ENCODE measurements at places on chromosomes 1 and 21.

- DNase-seq = no peak
These were observed 6.7 kb upstream of the CDK11A start for GRCh38 chr1:1730870-1731269.

DNA sequence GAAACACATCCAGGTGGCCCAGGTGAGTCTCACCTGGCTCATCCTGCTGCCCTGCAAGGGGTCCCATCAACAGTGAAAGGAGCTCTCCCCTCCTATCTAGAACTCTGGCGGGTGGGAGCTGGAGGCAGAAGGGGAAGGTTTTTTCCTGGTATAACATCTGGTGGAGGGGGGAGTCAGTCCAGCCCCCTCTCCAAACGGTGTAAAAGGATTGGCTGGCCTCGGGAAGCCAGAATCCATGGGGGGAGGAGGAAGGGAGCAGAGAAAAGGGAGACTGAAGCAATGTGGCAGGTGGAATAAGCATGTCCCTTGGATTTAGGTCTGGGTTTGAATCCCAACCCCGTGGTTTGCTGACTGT is 1.2 kb upstream of the CAMK2N1 start:
- no peak for DNase-seq

DNA sequence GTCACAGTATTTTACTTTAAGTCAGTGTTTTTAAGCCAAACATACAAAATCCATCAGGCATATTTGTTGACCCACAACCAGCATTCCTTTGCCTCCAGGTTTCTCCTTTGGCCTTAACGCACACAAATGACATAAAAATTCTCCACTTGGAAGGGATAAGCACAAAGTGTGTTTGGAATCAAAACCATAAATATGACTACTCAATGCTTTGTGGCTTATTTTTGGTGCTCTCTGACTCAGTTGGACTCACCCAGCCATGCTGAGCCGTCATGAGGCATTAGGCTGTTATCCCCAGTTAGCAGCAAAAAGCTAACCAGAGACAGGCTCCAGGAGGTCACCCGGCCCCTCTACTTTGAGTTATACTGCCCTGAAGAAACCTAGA is 948 bp downstream of the PRUNE1 start:
- DNase-seq = no peak

- DNase-seq = no peak
These were observed 74.6 kb downstream of the DISP1 start for GRCh38 chr1:222889440-222889839.

GRCh38 chr1:38117444-38117887 is 70.9 kb upstream of the POU3F1 start:
- no peak for DNase-seq

DNA sequence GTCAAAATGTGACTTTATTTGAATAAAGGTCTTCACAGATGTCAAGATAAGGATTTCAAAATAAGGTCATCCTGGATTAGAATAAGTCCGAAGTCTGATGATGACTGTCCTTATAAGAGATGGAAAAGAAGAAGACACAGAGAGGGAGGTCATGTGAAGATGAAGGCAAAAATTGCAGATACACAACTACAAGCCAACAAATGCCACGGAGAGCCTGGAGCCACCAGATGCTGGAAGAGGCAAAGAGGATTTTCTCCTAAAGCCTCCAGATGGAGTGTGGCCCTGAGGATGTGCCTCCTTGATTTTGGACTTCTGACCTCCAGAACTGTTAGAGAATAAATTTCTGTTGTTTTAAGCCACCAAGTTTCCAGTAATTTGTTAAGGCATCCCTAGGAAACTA is 31.2 kb downstream of the SLAMF1 start:
- DNase-seq = no peak

DNA sequence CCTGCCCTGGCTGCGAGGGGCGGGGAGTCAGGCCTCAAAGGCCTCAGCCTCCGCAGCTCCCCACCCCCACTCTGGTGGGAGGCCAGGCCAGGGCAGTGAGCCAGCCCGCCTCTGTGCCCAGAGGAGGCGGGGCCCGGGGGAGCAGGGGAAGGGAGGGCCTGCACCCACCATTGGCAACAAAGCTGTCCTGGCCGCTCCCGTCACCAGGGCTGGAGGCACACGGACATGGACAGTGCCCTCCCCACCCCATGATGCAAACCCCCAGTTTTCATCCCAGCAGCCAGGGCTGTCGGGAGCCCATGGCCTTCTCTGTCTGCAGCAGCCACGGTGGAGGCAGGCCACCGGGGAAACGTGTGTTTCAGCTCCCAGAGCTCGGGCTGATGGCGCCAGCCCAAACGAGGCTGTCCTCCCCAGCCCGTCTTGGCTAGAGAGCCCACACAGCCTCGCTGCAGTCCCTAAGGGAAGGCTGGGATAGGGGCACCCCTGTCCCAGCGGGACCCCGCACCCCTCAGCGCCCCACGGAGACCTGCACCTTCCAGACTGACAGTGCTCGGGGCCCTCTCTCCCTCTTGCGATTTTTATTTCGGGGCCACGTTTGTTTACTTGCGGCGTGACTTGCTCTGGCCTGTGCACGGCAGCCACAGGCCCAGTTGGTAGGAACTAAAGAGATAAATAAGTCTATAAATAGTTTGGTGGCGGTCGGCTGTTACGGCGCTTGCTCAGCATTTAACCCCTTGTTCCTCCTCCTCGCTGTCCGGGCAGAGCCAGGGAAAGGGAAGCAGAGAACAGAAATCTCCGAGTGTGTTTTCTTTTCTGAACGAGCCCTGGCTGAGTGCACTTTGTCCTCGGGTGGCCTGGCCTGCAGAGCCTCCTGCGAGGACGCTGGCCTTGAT is 101.8 kb downstream of the PRDM16 start:
- no peak for DNase-seq

- DNase-seq = no peak
These were observed 170.3 kb downstream of the RGS7 start for GRCh38 chr1:241186716-241187115.

- DNase-seq = no peak
These were observed 1.6 kb downstream of the CD247 start for GRCh38 chr1:167516404-167517388.

GRCh38 chr1:210695026-210695425 is 366.3 kb downstream of the HHAT start:
- DNase-seq = no peak

DNA sequence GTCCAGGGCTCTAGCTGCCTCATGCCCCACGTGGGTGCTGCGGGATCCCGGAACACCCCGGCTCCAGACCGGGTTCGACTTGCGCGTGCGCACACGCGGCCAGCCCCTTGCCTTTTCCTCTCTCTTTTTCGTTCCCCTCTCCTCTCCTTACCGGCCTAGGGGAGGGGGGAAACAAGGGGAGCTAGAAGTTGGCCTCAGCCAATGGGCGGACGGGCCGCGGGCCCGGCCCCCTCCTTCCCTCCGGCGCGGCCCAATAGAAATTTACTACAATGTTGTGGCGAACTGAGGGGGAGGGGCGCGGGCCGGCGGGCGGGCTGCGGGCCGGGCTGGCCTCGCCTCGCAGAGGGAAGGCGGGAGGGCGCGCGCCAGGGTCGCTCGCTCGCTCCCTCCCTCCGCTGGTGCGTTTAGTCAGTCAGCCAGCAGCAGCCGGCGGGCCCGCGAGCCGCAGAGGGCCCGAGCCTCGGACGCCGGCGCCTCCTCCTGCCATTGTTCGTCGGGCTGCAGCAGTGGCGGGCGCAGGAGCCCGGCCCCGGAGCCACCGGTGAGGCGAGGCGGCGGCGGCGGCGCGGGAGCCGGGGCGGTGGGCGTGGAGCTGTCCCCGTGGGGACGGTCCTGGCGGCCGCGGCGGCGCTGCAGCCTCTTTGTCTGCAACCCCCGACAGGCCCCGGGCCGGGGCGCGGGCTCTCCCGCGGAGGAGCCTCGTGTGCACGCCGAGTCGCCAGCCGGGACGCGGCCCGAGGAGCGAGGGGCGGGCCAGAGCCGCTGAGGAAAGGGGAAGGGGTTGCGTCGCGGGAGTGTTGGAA is at the start of gene EPB41:
Gene EPB41, plus strand, starts transcription at position 342 of the 803 bp plus-strand sequence. CDS start 72,869 bp downstream, outside the sequence.
- DNase-seq = peak; percentile 97

- no peak for DNase-seq
These were observed 176.1 kb downstream of the CLIC6 start for GRCh38 chr21:34844924-34845238.

DNA sequence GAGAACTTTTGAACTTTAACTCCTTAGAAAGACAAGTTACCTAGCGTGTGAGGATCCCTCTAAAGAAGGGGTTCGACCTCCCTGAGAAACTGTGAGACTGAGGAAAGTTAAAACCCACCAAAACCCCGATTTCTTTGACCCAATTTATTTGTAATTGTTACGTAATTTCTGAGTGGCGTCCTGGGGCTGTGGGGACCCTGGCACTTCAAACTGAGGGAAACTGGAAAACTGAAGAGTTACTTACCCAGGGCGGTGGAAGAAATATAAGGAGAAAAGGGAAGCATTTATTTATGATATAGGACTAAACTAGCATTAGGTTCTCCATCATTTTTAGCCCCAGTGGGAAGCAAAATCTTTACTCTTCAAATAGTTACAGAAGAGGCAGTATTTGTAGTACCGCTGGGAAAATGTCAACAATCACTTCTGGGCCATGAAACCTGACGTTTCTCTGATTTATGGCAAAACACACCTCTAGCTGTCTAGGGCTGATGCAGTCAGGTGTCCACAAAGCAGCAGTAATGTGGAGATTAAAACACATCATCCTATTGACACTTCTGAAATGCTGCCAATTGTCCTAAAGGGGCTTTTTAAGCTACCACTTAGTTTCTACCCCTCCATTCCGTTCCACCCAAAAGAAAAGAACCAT is 430 bp downstream of the S100B start:
- no peak for DNase-seq

- DNase-seq = no peak
These were observed 101.1 kb upstream of the TIAM1 start for GRCh38 chr21:31445137-31445536.

DNA sequence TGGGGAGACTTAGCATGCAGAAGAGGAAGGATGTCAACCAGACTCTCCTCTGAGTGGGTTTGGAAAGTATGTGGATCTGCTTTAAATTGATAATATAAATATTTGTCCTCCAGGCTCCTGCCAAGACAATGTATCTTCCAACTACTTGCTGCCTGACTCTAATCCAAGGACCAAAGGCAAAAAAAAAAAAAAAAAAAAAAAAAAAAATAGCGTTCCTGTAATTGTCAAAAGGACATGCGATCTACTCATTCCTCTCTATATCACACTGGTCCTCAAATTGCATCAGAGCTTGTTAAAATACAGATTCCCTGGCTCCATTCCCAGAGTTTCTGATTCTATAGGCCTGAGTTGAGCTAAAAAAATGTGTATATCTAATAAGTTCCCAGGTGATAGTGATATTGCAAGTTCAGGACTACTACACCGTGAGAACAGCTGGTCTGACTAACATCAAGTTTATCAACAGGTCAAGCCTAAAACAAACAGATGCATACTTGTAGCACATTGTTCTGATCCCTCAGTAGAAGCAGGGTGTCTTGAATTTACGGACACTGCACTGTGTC is 141.3 kb downstream of the TNR start:
- DNase-seq = no peak

GRCh38 chr1:15226388-15227255 is 20.4 kb upstream of the FHAD1 start:
- no peak for DNase-seq

DNA sequence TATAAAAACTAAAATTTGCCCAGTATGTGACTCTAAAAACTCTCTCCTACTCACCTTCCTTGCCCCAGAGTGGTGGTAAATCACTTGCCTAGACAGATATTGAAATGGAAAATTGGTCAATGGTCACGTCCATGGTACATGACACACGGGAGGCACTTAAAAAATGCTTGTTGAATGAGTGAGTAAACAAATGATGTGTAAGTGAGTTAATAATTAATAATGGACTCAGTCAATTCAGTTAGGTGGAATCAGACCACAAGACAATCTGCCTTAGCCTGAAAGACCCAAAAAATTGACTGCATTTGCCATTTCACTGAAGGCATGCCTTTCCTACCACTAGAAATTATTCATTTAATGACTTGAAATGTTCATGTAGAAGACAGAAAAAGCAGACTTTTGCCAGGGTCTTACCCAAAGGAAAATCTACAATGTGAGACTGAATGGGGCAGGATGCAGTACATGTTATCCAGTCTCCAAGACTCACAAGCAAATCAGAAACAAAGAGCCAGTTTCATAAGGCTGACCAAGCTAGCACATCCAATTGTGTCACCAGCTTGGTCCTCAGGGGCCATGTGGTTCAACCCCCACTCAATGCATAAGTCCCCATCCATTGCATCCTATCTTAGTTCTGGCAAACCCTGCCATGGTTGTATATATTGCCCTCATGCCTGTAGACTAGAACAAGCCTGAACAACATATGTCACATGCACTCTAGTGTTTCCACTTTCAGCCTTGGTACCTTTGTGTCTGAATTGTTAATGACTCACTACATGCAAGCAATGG is 73.6 kb downstream of the TBX15 start:
- DNase-seq = peak; percentile 81

GRCh38 chr1:224435318-224435763 is 744 bp upstream of the WDR26 start:
- DNase-seq = peak; percentile 35

DNA sequence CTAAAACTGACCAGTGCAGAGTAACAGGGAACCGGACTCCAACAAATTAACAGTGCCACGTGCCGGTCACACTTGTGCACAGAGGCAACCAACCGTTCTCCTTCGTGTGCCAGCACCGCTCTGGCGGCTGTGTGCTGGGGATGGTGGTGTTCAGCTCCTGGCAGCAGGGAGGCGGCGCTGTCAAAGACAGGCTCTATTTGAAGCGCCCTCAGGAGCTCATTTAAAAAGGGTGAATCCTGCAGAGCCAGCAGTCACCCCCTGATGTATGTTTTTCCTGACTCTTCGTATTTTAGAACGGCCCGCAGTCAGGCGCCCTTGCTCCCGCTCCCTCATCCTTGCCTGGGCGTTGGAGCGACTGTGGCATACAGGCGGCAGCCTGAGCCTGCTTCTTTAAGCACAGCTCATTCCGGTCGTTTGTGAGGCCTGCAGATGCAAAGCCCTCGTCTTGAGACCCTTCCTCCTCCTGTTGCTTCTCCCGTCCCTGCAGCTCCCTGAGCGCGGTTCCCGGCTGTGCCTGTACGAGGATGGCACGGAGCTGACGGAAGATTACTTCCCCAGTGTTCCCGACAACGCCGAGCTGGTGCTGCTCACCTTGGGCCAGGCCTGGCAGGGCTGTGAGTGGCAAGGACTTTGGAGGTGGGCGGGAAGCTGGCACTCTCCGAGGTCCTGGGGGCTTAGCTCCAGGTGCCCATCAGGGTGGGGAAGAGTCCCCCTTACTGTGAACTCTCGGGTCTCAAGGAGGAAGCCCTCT is 1.1 kb downstream of the DFFB start:
- peak; percentile 8 for DNase-seq

DNA sequence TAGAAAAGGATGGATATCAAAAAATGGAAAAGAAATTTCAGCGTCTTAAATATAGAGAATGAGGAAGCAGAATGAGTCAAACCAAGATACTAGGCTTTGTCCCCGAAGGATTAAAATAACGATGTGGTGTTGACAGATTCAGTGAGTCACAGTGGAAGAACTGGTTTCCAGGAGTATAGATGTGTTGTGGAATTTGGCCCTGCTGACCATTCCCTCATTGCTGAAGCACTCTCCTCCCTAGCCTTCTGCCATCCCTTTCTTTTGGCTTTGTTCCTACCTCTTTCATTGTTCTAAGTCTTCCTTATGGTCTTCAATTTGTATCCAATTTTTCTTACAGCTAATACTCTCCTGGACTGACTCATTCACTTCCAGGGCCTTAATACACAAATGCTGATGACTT is 23.1 kb upstream of the USP25 start:
- peak; percentile 15 for DNase-seq

GRCh38 chr1:3553940-3554223 is 57.4 kb downstream of the MEGF6 start:
- DNase-seq = no peak
